ENCODE measurements at places on chromosomes 2 and 18. TPM values are rescaled to one million over a fixed set of nuclear protein-coding genes. Genes with fewer than 3 reads are reported as not detected.

DNA sequence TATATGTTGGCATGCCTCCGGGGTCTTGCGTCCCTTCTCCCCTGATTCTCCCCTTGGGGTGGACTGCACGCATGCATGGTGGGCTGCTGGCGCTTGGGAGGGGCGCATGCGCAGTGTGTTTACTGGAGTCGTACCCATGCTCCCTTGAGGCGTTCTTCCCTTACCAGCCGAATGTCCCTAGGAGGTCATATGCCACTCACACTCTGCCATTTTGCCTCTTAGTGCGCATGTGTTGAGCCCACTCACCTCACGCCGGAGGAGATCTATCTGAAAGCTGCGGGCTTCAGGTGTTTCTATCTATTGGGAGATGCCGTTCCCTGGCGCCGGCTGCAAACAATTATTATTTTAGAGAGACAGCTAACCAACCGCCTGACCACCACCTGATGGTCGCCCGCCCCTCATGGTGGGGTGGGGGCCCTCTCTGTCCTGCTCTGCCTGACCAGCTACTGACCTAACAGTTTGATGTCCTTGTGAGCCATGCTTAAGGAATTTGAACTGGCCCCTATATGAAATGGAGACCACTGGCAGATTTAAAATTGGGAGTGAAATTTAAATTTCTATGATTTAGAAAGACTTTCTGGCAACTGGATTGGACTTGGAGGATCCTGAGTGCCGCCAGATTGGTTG is 179.6 kb downstream of the RNF144A start:
- no peak overlapping the region for H3K27ac ChIP-seq
- no peaks in the 10 kb centered on the region for H3K27me3 ChIP-seq
- no peak for DNase-seq
- H3K36me3 ChIP-seq = no peaks in the 10 kb centered on the region
- H3K4me3 ChIP-seq = no peak overlapping the region

- no peak for DNase-seq
- no peaks in the 10 kb centered on the region for H3K36me3 ChIP-seq
- no peak overlapping the region for H3K27ac ChIP-seq
- no peaks in the 10 kb centered on the region for H3K27me3 ChIP-seq
- no peaks in the 10 kb centered on the region for H3K4me1 ChIP-seq
These were observed 278.3 kb upstream of the CYP26B1 start for GRCh38 chr2:72425996-72426395.

DNA sequence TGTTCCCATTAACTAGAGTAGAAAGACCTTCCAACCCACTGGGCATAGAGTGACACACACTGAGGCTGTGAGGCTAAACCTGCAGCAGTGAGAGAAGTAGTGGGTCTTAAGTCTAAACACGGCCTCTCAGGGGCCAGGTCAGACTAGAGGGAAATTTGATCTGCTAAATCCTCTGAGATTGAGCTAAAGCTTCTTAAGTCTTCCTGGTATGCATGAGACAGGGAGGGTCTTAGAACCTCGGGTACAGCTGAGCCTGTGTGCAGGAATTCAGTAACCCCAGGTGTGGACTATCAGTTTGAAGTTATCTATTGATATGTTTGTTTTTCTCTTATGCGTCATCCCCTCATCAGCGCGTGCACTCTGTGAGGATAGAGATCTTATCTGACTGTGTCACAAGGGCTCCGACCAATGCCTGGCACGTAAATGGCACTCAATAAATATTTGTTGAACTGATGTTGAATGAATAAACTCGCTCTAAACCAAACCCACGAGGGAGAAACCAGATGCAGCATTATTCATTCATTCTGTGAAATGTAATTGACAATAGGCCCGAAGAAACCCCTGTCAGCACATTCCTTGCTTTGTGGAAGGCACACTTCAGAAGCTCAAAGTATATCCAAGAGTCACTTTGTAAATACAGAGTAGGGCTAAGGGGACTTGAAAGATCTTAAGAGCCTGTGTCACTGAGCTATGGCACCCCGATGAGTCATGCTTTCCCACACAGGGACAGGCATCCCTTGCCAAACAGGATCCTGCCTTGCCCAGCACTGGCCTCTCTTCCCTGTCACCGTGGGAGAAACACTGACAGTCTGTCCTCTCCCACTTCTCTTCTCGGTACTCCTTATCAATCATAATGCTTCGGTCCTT is 21.7 kb upstream of the RAB10 start:
- H3K4me3 ChIP-seq = no peak overlapping the region
- H3K27ac ChIP-seq = peak overlapping the region; percentile 48
- H3K36me3 ChIP-seq = no peaks in the 10 kb centered on the region
- peak; percentile 76 for DNase-seq
- H3K4me1 ChIP-seq = peaks cover 27% of the 10 kb centered on the region

DNA sequence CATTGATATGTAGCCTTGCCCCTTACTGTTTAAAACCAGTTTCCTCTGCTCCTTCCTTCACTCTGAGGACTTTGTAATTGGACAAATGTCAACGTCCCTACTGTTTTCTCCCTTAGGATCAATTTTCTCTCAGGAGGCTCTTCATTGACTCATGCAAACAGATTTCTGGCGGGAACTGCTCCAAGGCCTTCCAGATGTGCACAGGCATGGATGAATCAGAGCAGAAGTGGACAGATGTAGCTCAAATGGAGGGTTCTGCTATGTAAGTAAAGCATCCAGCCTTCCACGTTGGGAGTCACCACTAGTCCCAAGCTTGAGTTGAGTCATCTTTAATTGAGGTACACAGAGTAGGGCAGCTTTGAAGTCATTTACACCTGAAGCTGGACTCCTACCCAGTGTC is 34.1 kb upstream of the ZDBF2 start:
- no peak for DNase-seq
- H3K27ac ChIP-seq = no peak overlapping the region
- H3K4me1 ChIP-seq = no peaks in the 10 kb centered on the region
- H3K36me3 ChIP-seq = no peaks in the 10 kb centered on the region

- H3K4me1 ChIP-seq = no peaks in the 10 kb centered on the region
- no peaks in the 10 kb centered on the region for H3K27me3 ChIP-seq
- no peak overlapping the region for H3K4me3 ChIP-seq
- H3K36me3 ChIP-seq = peaks cover 39% of the 10 kb centered on the region
These were observed 6.3 kb downstream of the ANKRD53 start for GRCh38 chr2:70984576-70985282.

DNA sequence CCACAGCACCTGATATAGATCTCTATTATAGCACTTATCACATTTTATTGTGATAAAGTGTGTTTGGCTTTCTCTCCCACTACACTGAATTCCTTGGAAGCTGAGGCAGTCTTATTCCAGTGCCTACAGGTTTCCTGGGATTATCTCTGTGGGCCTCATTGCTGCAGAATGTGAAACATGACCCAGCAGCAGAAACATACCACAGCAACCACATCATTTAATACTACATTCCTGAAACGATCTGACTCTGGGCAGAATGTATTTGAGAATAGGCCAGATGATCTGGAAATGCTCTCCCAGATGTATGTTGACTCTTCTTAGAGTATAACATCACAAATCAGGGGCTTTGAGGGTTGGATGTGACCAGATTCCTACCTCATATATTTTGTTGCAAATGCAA is 323.5 kb upstream of the TANK start:
- no peaks in the 10 kb centered on the region for H3K27me3 ChIP-seq
- no peaks in the 10 kb centered on the region for H3K36me3 ChIP-seq
- H3K27ac ChIP-seq = no peak overlapping the region
- H3K4me3 ChIP-seq = no peak overlapping the region
- no peaks in the 10 kb centered on the region for H3K4me1 ChIP-seq

GRCh38 chr2:218295029-218295428 is 2.7 kb upstream of the TMBIM1 start:
- no peaks in the 10 kb centered on the region for H3K27me3 ChIP-seq
- no peak overlapping the region for H3K27ac ChIP-seq
- H3K4me3 ChIP-seq = no peak overlapping the region
- H3K4me1 ChIP-seq = peaks cover 22% of the 10 kb centered on the region
- H3K36me3 ChIP-seq = no peaks in the 10 kb centered on the region

DNA sequence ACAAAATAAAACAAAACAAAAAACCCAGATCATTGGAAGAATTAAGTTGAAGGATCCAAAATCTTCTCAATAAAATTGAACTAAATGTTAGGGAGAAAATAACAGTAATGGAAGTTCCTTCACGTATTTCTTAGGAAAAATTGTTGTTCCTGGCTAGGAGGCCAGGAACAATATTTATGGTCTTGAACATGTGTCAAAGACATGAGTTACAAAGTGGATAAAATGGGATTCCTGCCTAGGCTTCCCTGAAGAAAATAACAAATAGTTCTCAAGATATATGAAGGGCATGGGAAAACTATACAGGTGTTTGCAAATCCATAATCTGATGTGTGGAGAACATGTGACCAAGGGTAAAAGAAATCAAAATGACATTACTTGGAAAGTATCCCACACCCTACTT is 67.6 kb upstream of the ITGB6 start:
- H3K4me1 ChIP-seq = peaks cover 11% of the 10 kb centered on the region
- H3K27me3 ChIP-seq = no peaks in the 10 kb centered on the region
- H3K4me3 ChIP-seq = no peak overlapping the region
- no peaks in the 10 kb centered on the region for H3K36me3 ChIP-seq
- peak overlapping the region; percentile 98 for H3K27ac ChIP-seq

GRCh38 chr18:36762074-36762473 is 66.7 kb downstream of the TPGS2 start:
- no peaks in the 10 kb centered on the region for H3K27me3 ChIP-seq
- no peak overlapping the region for H3K27ac ChIP-seq
- H3K36me3 ChIP-seq = no peaks in the 10 kb centered on the region
- no peak overlapping the region for H3K4me3 ChIP-seq

DNA sequence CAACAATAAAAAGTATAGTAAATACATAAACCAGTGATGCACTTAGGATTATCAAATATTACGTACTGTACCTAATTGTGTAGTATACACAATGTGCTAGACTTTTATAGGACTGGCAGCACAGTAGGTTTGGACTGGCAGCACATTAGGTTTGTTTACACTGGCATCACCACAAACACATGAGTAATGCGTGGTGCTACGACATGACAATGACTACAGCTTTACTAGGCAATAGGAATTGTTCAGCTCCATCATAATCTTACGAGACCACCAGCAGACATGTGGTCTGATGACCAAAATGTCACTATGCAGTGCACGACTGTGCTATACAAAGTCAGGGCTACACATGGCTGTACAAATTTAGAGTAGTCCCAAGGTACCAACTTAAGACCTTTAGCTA is 2.3 kb downstream of the MBOAT2 start:
- H3K27ac ChIP-seq = no peak overlapping the region
- no peaks in the 10 kb centered on the region for H3K27me3 ChIP-seq
- H3K4me1 ChIP-seq = no peaks in the 10 kb centered on the region
- no peak for DNase-seq
- no peak overlapping the region for H3K4me3 ChIP-seq
- H3K36me3 ChIP-seq = no peaks in the 10 kb centered on the region

DNA sequence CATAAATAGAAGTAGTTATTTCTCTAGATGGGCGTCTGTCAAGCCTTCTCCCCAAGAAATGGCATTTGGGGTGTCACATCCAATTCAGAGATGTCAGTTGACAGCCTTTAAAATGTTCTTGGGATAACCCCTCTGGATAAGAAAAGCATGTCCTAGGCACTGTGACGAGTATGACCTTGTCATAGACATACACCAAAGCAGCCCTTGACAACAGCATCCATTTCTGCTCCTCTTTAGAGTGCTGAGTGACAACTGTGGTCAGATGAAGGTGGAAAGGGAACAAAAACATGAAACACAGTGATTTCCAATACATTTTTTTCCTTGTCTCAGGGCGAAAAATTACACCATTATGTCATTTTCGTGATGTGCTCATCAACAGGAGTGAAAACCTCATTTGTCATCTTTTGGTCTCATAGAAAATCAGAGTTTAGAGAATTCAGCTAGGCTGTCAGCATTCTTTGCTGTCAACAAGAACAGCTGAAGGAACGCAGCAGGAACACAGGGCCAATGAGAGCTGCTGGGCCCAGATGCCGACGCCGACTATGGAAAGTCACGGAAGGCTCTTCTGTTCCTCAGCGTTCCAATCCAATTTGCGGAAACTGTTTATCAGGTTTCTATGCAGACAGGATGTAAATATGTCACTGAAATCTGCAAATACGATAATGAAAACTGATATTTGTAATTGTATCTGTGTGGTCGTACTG is 193.2 kb downstream of the ICOS start:
- H3K4me3 ChIP-seq = no peak overlapping the region
- H3K4me1 ChIP-seq = no peaks in the 10 kb centered on the region
- no peak for DNase-seq
- no peaks in the 10 kb centered on the region for H3K27me3 ChIP-seq
- no peaks in the 10 kb centered on the region for H3K36me3 ChIP-seq

DNA sequence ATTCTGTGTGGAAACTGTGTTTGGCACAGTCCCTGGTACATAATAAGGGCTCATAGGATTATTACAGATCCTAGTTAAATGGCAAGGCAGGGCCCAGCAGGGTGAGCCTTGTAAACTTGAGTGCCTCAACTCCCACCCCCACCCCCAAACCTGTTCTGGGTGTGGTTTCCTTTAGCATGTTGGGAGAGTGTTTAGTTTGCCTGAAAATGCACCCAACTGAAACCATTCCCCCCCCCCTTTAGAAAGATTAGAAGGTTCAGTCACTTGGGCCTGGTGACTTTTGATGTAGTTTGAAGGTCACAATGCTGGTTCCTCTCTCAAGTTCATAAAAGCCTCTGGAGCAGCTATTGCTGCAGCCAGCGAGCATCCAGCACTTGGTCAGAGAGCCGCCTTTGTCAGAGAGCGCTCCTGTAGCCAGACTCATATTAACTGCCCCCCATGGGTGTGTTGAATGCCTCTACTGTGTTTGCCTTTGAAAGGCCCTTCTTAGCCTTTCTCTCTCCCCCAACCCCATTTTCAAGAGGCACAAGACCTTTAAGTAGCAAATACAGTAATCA is 113.7 kb downstream of the SPTBN1 start:
- no peak for DNase-seq
- peaks cover 75% of the 10 kb centered on the region for H3K4me1 ChIP-seq
- no peaks in the 10 kb centered on the region for H3K36me3 ChIP-seq

DNA sequence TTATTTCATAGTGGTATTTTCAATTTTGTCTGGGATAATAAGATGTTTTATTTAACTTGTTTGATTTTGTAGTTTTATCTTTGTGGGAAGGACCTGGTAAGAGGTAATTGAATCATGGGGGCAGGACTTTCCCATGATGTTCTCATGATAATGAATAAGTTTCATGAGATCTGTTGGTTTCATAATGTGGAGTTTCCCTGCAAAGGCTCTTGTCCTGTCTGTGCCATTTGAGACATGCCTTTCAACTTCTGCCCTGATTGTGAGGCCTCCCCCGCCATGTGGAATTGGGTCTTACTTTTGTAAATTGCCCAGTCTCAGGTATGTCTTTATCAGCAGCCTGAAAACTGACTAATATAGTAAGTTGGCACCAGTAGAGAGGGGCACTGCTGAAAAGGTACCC is 77.8 kb upstream of the ARHGAP15 start:
- H3K4me3 ChIP-seq = no peak overlapping the region
- no peak overlapping the region for H3K27ac ChIP-seq
- no peaks in the 10 kb centered on the region for H3K4me1 ChIP-seq
- no peaks in the 10 kb centered on the region for H3K27me3 ChIP-seq

GRCh38 chr2:124668161-124668560 is 643.1 kb downstream of the CNTNAP5 start:
- H3K36me3 ChIP-seq = no peaks in the 10 kb centered on the region
- no peaks in the 10 kb centered on the region for H3K4me1 ChIP-seq
- H3K27me3 ChIP-seq = no peaks in the 10 kb centered on the region
- no peak overlapping the region for H3K27ac ChIP-seq
- no peak overlapping the region for H3K4me3 ChIP-seq
- DNase-seq = no peak

LCT gene
- total RNA-seq = not detected

AKAIN1 gene
- total RNA-seq = not detected

KYNU gene
- total RNA-seq = 0.46 TPM

LAMA3 gene
- total RNA-seq = 1.3 TPM

Measured in gastrocnemius medialis (tissue), 4 donors.